ENCODE measurements at places on chromosomes 7 and 10.

GRCh38 chr7:108372618-108373017 lies 83.6 kb downstream of the NRCAM start:
- DNase-seq, result no peak

GRCh38 chr7:7099584-7100014 lies 82.7 kb upstream of the C1GALT1 start:
- no peak for DNase-seq

DNA sequence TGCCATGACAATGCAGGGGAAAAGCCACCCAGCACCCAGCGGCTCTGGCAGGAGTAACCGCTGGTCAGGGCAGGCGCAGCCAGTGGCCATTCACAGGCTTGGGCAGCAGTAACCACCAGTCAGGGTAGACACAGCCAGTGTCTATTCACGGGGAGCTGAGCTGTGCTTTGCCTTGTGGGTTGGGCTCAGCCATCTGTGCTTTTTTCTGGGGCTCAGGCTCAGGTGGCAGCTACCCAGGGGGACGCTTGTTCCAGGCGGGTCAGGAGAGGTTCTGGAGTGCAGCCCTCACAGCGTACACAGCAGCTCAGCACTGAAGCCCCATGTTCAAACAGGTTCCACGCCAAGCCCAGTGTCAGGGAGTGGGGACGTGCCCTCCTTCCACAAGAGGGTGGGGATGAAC lies 28.5 kb downstream of the FOXL3 start:
- DNase-seq, result no peak

DNA sequence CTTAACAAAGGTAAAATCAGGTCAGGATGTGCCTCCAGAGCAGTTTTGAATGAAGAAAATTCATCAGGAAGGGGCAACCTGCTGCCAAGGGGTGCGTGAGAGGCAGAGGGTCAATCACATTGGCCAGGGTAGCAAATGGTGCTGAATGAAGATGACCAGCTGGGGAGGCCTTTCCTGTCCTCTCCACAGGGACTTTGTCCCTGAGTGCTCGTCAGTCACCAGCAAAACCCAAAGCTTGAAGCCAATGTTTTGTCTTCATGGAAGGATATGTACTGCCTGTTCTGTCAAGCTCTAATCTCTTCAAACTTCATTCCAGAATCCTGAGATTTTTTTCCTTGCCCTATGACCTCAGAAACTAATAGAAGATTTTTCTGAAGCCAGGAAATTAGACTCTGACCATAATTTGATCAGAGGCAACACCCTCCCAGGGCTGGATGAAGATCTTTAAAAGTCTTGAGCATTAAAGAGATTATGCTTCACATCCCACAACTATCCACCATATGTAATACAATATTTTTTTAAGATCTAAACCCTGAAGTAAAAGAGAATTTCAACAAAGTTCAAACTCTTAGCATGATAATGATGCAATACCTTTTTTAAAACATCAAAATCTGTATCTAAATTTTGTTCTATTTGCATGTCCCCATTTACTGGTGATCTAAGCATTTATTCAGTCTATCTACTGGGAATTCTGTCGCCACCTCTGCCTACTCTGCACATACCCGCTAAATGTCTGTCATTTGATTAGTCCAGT lies 243.0 kb downstream of the SNX13 start:
- DNase-seq, result no peak

DNA sequence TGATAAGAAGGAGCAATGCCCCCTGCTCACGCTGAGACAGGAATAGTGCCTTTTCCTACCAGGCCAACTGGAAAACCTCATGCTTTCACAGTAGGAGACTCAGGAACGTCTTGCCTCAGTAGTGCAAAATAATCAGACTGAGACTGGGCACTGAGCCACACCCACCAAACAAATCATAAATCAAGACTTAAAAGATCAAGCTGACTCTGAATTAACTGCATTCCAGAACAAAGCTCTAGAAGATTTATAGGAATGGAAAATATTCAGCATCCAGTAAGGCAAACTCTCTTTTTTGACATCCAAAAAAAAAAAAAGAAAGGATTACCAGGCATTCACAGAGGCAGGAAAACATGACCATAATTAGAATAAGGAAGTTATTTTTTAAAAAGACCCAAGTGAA lies 30.5 kb upstream of the SLC18A3 start:
- DNase-seq, result no peak

DNA sequence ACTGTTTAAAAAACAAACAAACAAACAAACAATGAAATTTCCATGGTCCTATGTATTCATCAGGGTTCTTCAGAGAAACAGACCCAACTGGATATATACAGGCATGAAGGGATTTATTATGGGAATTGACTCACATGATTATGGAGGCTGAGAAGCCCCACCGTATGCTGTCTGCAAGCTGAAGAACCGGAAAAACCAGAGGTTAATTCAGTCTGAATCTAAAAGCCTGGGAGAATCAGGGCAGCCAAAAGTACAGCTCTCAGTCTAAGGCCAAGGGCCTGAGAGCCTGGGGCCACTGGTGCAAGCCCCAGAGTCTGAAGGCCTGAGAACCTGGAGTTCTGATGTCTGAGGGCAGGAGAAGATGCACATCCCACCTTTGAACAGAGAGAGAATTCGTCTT lies 163.5 kb downstream of the MDFIC start:
- no peak for DNase-seq

GRCh38 chr10:80133206-80133605 lies 676 bp downstream of the PLAC9 start:
- no peak for DNase-seq

- no peak for DNase-seq
Observed at GRCh38 chr7:71942115-71942514, 470.0 kb downstream of the CALN1 start.

GRCh38 chr10:53406532-53406931 lies 633.9 kb upstream of the MBL2 start:
- DNase-seq, result no peak

GRCh38 chr7:90759710-90760109 lies 163.6 kb downstream of the CDK14 start:
- DNase-seq, result no peak

DNA sequence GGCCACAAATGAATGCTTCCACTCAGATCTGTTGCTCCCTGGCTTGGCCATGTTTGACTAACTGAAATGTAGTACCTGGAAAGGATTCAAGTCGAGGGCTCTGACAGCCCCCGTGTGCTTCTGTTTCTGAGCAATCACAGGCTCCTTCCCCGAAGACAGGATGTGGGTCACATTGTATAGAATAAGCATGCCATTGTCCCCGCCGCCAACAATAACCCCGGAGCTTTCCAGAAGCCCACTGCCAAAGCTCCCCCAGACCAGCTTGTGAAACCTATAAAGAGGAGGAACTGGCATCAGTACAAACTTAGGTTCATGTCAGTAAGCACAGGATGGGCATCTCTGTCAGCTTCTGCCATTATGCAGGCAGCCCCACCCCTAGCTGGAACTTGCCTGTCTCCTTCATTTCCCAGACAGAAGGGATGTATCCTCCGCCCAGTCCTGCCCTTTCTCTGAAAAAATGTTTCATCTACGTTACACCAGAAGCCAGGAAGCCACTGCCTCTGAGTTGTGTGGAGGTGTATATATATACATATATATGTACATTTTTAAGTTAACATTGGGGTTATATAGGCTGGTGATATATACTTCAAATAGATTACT lies 10.3 kb downstream of the SEC31B start:
- DNase-seq, result no peak

DNA sequence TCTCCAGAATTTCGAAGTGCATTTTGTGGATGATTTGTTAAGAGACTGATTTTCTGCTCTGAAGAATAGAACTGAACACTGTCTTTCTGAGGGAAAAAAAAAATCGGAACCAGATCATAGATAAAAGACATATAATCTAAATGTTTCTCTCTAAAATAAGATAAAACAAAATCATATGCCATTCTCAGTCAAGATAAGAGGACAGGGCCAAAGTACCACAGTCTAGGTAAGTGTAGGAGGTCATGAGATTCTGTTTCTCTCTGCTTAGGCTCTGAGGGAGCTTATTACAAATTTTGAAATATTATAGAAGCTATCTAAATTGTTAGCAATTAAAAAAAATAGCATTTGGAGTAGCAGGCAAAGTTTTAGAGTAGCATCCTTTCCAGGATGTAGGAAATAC lies 702 bp upstream of the AOAH start:
- DNase-seq, result no peak

DNA sequence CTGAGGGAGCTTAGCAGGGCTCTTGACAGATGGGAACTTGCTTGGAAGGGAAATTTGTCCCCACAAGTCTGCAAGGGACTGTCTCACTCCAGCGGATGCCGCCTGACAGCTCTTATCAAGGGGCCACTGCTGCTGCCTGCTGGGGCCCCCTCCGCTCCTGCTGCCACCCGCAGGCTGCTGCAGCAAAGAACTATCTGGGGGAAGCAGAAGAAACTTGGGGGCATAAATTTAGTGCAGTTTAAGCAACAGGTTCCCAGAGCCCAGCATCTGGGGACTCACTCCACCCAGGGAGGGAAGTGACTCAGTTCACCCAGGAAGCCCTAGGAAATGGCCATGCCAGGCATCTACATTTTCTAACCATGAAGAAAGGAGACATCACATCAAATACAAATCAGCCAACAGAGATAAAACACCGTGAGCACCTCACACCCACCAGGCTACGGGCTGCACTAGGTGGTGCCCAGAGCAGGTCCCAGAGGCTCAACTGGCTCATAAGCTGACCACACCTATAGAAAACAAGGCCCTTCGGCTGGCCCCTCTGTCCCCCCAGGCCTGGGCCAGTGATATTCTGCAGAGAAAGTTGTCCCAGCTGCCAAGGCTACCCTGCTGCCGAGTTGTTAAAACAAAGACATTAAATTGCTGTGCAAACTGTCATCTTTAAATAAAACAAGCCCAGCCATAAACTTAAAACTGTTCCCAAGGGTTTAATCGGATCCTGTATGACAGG lies 3.7 kb downstream of the RGS10 start:
- DNase-seq, result peak; percentile 36

GRCh38 chr10:102721954-102722353 lies 7.5 kb downstream of the SFXN2 start:
- no peak for DNase-seq

DNA sequence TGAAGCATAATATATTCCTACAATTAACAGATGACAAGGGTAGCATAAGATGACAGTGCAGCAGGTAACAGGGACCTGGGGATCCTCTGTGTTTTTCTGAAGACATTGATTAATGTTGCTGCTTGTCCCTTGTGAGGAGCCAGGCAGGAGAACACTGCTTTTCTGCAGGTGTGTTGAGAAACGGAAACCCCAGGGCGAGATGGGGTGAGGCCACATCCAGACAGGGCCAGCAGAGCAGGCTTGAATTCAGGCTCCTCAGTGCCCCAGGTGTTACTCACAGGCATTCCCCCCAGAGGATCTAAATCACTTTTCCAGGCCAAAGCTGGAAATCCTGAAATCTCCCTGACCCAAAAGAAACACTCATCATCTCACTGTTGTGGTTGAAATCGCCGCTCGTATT lies 105.3 kb downstream of the CCDC3 start:
- DNase-seq, result no peak

DNA sequence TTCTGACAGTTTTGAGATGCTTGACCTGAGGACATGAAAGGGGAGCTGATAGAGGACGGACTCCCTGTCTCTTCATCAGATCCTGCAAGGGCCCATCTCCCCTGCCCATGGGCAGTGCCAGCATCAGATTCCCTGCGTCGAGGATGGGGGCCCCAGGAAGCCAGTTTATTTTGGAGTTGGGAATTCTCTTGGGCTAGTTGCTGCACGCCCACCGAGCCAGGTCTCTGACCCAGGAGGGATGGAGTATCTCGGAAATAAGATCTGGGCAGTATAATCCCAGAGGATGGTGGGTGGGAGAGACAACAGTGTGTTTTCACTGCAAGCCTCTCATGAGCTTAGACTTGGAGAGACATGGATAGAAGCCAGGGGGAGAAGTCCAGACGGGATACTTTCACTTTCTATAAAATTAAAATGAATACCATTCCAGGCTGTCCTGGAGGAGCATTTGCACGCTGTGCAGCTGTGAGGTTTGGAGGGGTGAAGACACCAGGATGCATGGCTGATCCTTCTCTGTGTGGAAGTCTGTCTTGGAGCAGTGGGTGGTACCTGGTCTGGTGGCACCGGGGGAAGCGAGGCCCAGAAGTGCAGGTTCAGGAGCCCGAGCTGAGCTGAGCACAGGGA lies 25.8 kb downstream of the DOCK1 start:
- DNase-seq, result no peak

DNA sequence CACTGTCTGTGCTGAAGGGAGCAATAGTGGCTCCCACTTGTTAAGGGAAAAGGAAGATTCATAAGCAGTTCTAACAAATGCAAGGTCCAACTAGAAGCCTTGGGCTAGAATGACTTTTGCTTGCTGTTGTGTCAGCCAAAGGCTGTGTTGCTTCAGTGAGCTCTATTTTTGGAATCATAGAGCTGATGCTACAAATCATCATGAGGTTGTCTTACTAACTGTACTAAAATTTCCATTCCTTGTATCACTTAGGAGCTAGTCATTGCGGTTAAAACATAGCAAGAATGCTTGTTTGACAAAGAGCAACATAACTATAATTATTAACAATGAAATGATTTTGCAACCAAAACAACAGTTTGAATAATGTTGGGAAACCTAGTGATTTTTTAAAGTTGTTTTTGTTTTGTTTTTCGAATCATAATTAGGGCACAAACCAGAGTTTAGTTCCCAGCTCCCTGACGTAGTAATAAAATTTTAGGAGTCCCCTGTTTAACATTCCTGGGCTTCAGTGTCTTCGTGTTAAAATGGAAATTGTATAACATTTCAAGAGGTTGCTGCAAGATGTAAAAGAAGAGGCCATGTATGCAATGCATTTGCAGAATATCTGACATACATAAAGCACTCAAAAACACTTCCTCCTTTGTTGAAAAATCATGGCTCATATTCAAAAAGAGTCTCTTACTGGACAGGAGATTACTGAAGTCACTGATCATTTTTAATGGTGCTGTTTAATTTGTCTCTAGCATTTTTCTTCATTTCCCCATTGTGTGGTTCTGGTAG lies 183.4 kb downstream of the MACC1 start:
- DNase-seq, result no peak

- DNase-seq, result no peak
Observed at GRCh38 chr7:141114029-141114664, 40.3 kb downstream of the TMEM178B start.

DNA sequence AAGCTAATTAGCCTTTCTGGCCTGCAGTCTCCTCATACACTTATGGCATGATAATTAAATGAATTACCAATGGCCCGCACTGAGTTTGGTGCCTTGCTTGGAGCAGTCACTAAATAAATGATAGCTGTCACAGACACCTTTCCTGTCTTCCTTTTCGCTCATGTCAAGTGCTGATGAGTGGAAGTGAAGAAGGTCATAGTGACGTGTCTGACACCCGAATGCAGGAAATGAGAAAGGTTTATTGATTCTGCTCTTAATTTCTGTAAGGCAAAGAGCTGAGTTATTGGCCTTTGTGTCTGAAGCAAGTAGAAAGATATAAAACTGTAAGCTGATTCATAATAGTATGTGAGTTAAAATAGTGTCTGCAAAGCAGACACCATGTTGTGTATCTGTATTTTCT lies 13.2 kb upstream of the ESYT2 start:
- no peak for DNase-seq

GRCh38 chr10:70115948-70116682 lies 16.5 kb downstream of the AIFM2 start:
- DNase-seq, result peak; percentile 27

DNA sequence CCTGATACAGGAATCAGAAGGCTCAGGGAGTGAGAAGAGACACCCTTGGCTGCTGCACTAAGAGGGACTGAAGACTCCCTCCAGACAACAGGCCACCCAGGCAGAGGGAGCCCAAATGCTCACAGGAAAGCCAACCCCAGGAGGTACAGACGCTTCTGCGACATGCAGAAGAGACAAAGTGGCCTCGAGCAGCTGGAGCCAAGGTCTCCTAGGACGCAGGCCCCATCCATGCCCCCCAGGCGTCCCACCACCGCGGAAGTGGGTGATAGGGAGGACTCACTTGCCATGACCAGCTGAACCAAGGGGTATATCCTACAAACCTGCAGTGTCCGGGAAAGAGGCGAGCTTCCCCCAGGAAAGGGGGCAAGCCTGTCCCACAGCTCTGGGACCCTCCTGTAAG lies 56.9 kb downstream of the CTBP2 start:
- no peak for DNase-seq
